ENCODE measurements at places on chromosomes 12 and 14.

DNA sequence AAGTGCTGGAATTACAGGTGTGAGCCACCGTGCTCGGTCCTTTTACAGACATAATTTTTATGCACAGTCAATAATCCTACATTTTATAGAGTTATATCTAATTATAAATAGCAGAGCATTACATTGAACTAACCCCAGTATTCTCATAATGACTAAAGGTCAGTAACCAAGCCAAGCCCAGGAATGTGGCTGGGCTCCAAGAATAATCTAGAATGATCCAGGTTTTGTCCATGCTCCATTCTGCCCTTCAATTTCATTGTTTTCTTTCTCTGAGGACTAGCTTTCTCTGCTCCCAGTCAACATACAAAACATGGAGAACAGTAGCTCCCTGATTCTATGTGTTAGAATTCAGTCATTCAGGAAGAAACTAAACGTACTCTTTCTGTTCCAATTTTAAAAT is 92.1 kb upstream of the KRR1 start:
- DNase-seq, result no peak

DNA sequence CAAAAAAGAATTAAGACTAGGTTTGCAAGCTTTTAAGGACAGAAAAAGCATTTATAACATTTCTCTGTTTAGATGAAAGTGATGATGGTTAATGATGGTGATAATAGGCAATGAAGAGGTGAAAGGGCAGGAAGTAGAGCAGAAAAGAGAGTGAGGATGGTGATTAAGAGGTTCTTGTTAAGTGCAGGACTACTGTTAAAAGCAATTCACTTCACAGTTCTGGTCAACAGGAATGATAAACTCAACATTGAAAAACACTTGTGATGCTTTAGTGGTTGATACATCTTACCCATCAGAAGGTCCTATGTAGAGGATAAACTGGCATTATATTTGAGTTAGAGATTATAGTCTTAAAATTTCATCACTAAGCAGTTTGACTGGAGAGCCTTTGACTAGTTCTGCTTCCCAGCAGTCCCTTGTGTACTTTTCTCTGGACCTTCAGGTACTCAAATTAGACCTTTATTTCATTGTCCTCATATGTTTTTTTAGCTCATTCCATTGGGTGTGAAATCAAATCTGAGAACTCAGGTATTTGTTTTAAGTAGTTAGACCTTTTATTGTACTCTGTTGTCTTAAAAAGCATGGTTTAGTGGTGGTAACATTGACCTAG is 10.9 kb downstream of the RAP1B start:
- DNase-seq, result no peak

- DNase-seq, result no peak
These were observed 102.0 kb upstream of the HIF1A start for GRCh38 chr14:61593330-61593729.

DNA sequence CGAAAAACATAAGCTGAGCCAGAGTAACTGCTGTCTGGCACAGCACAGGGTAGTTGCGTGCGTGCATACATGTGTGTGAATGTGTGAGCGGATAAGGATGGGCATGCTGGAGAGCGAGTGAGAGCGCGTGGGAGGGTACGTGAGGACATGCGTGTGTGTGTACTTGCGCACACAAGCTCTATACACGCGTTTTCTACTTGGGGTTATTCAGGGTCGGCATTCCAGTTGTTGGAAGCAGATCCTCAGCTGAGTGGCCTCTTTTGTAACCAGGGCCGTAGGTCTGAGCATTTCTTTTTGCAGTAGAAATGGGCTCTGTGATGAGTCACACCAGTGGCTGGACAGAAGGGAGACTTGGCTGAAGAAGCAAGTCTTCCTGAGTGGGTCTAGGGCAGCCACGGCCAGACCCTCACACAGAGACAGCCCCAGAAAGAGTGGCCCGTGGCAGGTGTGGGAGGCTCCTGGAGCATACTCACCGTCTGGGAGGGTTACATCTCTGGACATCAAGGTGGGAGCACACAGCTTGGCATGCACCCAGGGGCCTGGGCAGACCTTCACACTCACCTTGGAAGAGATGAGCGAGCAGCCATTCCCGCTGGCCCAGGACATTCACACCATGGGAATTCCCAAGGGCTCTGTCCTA is 78.0 kb downstream of the LRRC74A start:
- DNase-seq, result no peak

DNA sequence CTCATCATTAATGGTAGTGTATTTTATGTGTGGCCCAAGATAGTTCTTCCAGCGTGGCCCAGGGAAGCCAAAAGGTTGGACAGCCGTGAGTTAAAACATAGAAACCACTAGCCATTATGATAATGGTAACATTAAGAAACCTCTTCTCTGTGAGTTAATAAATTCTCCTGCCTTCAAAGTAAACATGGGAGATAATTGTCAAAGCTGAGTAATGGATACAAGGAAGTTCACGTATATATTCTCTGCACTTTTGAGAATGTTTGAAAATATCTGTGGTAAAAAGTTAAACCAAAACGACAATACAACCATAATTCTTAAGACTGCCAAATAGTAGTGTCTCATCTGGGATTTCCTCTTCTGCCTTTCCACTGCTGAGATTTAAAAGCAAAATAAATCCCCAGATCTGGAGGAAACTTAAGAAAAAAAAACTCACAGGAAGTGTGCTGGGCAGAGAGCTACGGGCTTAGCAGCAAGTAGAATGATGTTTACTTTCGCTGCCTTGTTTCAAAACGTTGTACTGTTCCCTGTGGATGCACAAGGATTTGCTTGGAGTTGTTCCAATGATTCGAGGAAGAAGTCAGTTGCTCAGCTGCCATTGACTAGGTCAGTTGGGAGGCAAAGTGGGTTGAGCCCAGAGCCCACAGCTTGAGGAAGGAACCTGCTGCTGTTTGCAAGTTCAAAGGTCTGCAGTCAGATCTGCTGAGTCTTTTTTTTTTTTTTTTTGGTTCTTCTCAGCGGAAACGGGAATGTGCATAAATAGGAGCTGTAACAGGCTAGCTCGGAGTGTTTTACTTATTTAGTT is 1.7 kb downstream of the TPCN1 start:
- DNase-seq, result no peak

DNA sequence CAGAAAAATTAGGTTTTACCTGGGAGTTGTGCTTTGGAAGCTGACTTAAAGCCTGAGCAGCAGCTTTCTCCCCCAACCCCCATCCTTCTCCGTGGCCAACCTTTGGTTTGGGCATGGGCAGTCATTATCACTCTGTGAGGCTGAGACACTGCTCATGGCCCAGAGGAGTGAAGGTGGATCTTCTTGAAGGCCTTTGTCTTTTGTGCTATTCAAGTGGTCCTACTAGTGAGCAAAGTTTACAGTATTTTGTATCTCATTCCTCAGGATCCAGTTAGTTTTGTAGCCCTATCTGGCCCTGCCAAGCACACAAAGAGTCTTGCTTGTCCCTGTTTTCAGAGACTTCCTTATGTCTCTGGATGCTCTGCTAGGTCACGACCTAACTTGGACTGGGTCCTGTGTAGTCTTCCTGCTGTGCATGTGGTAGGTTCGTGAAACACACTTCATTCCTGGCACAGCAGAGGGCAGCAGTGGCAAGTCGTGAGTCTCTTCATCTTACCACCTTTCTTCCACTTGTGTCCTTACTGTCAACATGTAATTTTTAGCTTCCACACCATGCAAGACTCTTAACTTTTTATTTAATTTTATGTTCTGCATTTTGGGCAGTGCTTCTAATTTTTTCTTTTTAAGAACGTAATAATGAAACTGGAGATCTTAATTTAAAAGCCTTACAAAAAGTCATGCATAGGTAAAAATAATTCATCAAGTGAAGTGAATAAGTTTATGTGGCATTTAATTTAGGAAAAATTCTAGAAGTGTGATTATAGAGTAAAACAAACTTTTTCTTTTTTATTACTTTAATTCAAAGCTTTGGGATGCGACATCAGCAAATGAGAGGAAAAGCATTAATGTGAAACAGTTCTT is 53.7 kb downstream of the APAF1 start:
- DNase-seq, result no peak

- DNase-seq, result no peak
These were observed 313.5 kb upstream of the KITLG start for GRCh38 chr12:88893801-88894200.

- DNase-seq, result no peak
These were observed 166.7 kb upstream of the HIF1A start for GRCh38 chr14:61528591-61529021.

GRCh38 chr12:2970744-2971143 is 11.5 kb downstream of the TEAD4 start:
- no peak for DNase-seq

GRCh38 chr12:6311822-6312528 is 1.5 kb downstream of the PLEKHG6 start:
- DNase-seq, result no peak

DNA sequence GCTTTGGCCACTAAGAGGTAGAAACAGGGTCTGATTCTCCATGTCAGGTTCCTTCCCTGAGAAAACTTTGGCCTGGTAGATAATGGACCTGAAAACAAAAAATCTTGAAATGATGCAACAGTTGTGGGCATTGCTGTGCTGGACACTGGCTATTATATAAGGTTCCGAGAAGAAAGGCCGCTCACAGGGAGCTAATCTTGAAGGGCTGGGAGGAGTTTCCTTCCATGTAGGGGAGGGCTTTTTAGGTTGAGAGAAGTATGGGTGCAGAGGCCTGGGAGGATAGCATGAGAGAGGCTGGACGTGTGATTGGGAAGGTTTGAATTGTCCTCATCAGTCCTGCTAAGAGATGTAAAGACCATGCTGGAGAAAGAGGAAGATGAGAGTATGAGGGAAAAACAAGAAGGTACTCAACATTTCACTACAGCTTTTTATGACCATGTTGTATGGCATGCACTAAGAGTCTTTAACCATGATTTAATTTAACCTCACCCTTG is 11.6 kb downstream of the LRRK2 start:
- no peak for DNase-seq

DNA sequence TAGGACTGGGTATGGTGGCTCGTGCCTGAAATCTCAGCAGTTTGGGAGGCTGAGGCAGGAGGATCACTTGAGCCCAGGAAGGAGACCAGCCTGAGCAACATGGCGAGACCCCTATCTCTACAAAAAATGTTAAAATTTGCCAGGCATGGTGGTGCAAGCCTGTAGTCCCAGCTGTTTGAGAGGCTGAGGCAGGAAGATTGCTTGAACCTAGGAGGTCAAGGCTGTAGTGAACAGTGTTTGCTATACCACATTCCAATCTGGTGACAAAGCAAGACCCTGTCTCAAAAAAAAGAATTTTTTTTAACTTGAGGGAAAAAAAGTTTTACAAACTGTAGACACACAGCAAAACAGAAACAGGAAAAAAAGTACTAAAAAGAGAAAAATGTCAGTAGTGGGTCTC is 2.3 kb upstream of the MAP3K9 start:
- DNase-seq, result no peak

GRCh38 chr12:104177663-104178501 is 37.7 kb upstream of the TXNRD1 start:
- DNase-seq, result peak; percentile 86

GRCh38 chr12:132729541-132730320 is 19.1 kb downstream of the PGAM5 start:
- no peak for DNase-seq

- DNase-seq, result no peak
These were observed 85.3 kb downstream of the DPF3 start for GRCh38 chr14:72808564-72808963.

DNA sequence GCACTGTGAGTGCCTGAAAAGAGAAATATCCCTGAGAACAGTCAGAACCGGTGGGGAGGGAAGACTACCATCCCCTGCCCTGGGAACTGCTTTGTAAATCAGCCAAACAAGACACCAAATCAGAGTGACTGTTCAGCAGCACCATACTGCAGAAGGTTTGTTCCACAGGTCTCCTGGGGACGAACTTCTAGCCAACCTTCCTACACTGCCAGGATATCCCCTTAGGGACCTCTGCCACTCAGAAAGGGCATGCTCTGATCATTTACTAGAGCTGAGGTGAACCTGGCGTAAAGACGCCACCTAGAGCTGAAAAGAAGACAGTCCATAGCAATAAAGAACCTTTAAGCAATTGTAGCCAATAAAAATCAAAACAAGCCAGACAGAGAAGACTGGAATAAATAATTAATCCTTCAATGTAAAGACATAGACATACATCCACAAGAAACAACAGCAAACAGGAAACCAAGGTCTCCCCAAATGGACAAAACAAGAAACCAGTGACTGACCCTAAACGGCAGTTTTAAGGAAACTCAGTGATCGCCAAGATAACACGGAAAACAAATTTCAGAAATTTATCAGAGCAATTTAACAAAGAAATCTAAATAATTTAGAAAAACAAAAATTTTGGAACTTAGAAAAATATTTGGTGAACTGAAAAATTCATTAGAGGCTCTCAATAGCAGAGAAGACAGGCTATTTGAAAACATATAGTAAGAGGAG is 228.1 kb upstream of the AMIGO2 start:
- DNase-seq, result no peak

DNA sequence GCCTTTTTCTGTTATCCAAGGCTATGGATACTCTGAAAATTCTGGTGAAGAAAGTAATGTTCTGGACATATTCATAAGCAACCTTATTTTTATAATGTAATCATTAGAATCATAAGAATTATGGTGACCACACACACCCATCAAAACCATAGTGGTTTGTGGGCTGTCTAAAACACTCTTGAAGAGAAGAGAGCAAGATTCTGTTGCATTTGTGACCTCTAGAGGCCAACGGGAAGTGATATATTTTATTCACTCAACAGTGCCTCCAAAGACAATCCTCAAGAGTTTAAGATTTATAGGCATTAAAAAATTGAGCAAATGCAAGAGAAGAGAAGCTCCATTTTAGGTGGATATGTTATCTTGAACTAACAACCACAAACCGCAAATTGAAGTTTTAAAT is 68.5 kb upstream of the LGR5 start:
- no peak for DNase-seq

DNA sequence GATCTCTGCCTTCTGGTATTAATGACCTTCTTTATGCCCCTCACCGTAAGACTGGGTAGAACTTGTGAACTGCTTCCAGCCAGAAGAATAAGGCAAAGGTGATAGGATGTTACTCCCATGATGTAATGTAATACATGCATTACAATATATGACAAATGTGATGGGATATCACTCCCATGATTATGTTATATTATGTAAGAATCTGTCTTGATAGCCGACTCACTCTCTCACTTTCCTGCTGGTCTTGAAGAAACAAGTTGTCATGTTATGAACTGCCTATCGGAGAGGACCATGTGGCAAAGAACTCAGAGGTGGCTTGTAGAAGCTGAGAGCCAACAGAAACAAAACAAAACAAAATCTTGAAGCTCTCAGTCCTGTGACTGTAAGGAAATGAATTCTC is 30.6 kb upstream of the OSBPL8 start:
- DNase-seq, result no peak
